ENCODE measurements at places on chromosomes 16 and 17.

- no peak for DNase-seq
Observed at GRCh38 chr17:60631119-60631518, 31.1 kb downstream of the PPM1D start.

- peak; percentile 44 for DNase-seq
Observed at GRCh38 chr16:63461248-63461841, 1425.1 kb upstream of the CDH8 start.

DNA sequence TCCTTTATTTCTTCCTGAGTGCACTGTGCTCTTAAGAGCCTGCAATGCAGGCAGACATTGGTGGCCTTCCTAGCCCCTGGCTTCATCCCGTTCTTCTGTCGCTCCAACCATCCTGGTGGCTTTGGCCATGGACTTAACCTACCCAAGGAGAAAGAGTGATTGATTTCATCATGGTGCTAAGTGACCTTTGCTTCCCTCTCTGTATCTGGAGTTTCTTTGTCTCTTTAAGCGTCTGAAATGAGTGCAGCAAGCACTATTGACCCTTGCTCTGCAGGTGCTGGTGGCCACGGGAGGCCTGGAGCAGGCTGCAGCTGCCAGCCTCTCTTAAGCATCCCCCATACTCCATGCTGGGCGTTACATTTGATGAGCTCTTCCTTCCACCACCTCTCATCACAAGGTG lies 60.5 kb downstream of the RAP1GAP2 start:
- peak; percentile 5 for DNase-seq

- DNase-seq = no peak
Observed at GRCh38 chr17:59511726-59512125, 53.7 kb upstream of the DHX40 start.

- DNase-seq = no peak
Observed at GRCh38 chr17:1650731-1651558, 1.3 kb upstream of the RILP start.

GRCh38 chr17:4177806-4178205 lies 34.8 kb downstream of the CYB5D2 start:
- DNase-seq = no peak

- DNase-seq = peak; percentile 48
Observed at GRCh38 chr16:66845791-66846221, 1.6 kb downstream of the CA7 start.

- no peak for DNase-seq
Observed at GRCh38 chr17:65121916-65122806, 15.0 kb upstream of the RGS9 start.

GRCh38 chr17:11601661-11602060 lies 3.4 kb downstream of the DNAH9 start:
- no peak for DNase-seq

- no peak for DNase-seq
Observed at GRCh38 chr16:66881014-66881417, 701 bp downstream of the PDP2 start.

- no peak for DNase-seq
Observed at GRCh38 chr16:1553946-1554825, 20.7 kb downstream of the TMEM204 start.

- no peak for DNase-seq
Observed at GRCh38 chr16:1789643-1790045, 3.9 kb downstream of the IGFALS start.

DNA sequence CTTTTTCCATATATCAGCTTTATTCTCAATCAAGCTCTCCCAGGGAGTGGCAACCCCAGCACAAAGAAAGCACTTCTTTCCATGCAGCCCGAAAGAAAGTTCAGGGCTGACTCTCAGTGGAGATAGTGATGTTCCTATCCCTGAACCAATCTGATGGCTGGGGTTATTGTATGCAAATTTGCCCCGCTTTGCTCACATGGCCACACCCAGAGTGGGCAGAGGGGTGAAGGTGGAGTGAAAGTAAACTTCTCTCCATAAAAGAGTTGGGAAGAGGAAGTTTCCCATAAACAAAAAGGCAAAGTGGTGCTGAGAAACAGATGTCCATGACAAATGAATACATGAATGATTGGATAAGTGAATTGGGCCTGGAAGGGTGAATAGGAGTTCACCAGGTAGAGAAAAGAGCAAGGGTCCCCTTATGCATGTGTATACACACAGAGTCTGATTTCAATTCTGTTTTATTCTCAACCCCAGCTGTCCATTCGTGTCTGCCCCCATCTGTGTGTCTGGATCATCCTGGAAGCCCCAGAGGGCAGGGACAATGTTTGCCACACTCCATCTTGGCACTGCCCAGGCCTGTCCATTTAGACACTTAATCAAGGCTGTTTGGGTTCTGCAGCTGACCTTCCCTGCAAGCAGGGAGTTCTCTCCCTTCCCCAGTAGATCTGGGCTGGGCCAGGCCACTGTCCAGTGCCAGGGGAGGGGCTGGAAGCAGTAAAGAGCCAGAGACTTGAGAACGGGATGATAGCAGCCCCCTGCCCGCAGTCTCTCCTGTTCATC lies 14.1 kb upstream of the NGFR start:
- DNase-seq = no peak

- DNase-seq = peak; percentile 3
Observed at GRCh38 chr16:81318711-81319110, 3.9 kb downstream of the GAN start.

GRCh38 chr16:30473231-30474073 lies 910 bp downstream of the ITGAL start:
- DNase-seq = no peak

GRCh38 chr16:69906838-69907401 lies 44.2 kb upstream of the CLEC18A start:
- DNase-seq = no peak

Measured in NCI-H1417 (cell line).